ENCODE measurements at places on chromosomes 3 and 15. TPM values are rescaled to one million over a fixed set of nuclear protein-coding genes. Genes with fewer than 3 reads are reported as not detected.

Gene ACAP2
- 68.3 TPM for total RNA-seq

Gene DAZL
- total RNA-seq, result not detected

Gene PODXL2
- 2.2 TPM for total RNA-seq

Gene IQCF5
- total RNA-seq, result not detected

- no peak for DNase-seq
Measured at GRCh38 chr15:51425517-51426040, 84.1 kb downstream of the GLDN start.

GRCh38 chr3:45134758-45135521 lies 11.2 kb downstream of the CDCP1 start:
- no peak for DNase-seq

DNA sequence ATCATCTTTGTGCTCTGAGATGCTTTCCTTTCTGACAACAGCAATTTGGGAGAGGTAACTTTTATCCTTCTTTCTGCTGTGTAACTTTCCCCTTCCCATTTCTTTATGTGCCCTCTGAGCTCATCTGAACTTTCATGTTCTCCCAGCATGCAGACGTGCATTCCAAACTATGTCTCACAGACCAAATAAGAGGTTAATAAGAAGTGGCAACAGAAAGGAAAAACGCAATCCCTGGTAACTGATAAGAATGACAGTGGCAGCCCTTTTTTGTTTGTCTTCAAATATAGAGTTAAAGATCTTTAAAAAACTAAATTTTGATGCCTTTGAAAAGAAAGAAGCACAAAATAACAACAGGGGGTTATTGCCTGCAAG lies 533.4 kb downstream of the FOXP1 start:
- no peak for DNase-seq

GRCh38 chr3:40242216-40242615 lies 67.3 kb upstream of the EIF1B start:
- DNase-seq, result no peak

DNA sequence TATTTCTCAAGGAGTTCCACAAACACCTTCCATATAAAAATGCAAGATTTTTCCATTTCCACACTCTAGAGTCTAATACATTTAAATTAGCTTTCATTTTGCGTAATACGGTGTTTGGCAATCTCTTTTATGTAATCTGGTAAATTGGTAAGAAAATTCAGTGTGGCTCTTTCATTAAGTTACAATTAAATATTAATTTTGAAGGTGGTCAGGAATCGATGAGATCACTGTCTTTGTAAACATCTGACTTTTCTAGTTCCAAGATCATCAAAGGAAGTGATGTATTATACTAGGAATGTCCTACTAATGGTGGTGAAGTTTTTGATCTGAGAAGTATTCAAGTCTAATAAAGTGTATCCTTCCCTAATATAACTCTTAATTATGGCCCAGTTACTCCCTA lies 1.1 kb upstream of the UTS2B start:
- no peak for DNase-seq

DNA sequence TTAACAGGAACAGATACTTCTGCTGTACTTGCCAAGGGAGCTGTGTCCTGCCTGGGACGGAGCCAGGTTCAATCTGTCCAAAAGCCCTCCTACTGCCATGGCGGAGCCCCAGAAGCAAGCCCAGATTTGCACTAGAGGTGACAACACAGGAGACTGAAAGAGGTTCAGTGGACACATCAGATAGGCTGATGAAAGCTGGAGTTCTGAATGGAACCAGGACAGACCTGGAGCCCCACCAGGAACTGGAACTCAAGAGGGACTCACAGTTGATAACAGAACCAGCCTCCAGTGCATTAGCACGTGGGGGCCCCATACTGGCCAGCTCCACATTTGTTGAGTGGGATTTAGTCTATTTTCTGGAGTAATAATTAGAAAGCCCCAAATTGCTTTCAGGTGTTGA lies 315.5 kb downstream of the ARRDC4 start:
- DNase-seq, result no peak

GRCh38 chr3:155790272-155790925 lies 15.7 kb downstream of the C3orf33 start:
- DNase-seq, result no peak

- DNase-seq, result no peak
Measured at GRCh38 chr3:69613286-69613685, 126.0 kb upstream of the MITF start.

DNA sequence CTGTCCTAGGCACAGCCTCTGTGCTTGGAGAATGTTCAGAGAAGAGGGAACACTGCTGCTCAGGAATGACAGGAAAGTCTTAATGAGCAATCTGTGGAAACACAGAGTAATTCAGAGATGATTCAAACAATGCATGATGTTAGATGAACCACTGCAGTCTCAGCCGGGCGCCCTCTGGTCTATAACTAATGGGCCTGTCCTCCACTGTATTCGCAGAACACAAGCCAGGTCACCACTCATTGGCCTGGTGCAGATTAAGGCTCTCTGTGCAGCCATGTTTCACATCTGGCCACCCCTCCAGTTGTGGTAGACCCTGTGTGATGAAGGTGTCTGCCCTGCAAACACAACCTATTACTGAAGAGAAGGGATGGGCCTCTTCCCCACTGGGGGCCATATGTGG lies 281.7 kb upstream of the ROPN1 start:
- DNase-seq, result no peak

DNA sequence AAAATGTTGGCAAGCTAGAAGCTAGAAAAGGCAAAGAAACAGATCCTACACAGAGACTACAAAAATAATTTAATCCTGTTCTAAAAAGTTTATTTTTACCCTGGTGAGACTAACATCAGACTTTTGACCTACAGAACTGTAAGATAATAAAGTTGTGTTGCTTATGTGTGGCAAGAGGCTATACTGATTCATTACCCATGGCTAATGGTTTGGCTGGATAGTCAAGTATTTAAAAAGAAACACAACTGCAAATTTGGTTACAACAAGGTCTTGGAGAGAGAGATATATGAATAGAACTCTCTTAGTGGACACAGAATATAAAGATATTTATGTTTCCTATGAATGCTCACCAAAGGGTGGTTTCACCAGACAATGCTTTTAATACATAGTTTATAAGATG lies 364.2 kb upstream of the PLSCR5 start:
- no peak for DNase-seq

- no peak for DNase-seq
Measured at GRCh38 chr3:113005611-113006010, 14.8 kb downstream of the GTPBP8 start.
